ENCODE measurements at places on chromosomes 1 and 21. TPM values are rescaled to one million over a fixed set of nuclear protein-coding genes. Genes with fewer than 3 reads are reported as not detected.

OR2T35 gene
- total RNA-seq = not detected

NR1I3 gene
- not detected for total RNA-seq

RAB42 gene
- not detected for total RNA-seq

OLIG2 gene
- not detected for total RNA-seq

LAD1 gene
- total RNA-seq = not detected

CFHR5 gene
- total RNA-seq = not detected

LRRC39 gene
- 0.22 TPM for total RNA-seq

LAPTM5 gene
- 208 TPM for total RNA-seq

DCST2 gene
- total RNA-seq = 1.5 TPM

OR2T29 gene
- not detected for total RNA-seq

GRCh38 chr1:93707956-93708355 is 26.3 kb upstream of the BCAR3 start:
- DNase-seq = peak; percentile 75

DNA sequence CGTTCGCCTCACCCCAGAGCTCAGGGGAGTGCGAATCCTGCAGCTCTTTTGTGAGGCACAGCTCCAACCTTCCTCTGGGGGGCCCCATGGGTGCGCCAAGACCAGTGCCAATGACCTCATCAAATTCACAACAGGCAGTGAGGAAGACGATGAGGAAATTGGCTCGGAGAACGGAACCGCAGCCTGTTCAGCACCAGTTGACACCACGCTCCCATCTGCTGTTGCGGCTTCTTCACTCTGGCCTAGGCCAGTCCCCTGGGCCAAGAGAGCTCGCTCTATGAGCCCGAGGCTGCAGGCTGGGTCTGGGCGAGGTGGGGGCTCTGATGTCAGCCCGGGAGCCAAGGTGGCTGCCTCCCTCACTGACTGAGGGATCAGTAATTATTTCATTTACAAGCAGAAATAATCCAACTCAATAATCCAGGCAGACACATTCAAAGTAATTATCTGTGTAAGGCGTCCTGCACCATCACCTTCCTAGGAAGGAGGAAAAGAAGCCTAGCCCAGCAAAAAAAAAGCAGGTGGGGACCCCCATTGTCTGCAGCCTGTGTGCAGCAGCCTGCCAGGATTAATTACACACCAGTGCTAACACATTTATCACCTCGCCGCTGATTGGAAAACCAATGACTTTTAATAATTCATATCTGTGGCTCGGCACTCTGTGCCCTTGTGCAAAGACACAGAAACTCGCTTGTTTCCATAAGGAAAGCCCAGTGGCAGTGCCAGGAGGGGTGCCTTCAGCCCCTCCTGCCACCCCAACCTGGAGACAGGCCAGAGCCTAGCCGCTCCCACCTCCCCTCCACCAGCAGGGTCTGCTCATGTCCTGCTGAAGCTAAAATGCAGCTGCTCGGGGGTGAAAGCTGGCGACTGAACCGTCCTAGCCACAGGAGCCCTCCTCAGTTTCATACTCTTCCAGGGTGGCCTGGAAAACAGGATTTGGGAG is 1.9 kb downstream of the PLEKHA6 start:
- no peak for DNase-seq

DNA sequence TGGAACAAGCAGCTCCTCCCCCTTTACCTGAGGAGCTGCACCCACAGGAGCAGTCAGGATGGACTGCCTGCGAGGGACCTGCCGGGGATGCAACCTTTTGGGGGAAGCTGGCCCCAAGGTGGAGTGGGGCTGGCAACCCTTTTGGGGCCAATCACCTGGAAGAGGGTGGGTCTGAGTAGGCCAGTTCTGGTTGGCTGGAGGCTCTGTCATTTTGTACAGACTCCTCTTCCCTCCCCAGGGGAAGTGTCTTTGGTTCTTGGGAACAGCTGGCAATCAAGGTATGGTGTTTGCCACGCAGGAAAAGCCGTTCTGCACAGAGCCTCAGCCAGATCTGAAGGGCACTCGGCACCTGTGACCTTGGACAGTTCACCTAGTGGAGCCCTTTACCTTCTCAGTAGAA is 280 bp upstream of the A3GALT2 start:
- DNase-seq = no peak

- no peak for DNase-seq
Measured at GRCh38 chr1:3432306-3432705, 22.2 kb upstream of the ARHGEF16 start.

GRCh38 chr1:24437631-24438396 is 22.2 kb downstream of the NIPAL3 start:
- peak; percentile 17 for DNase-seq

DNA sequence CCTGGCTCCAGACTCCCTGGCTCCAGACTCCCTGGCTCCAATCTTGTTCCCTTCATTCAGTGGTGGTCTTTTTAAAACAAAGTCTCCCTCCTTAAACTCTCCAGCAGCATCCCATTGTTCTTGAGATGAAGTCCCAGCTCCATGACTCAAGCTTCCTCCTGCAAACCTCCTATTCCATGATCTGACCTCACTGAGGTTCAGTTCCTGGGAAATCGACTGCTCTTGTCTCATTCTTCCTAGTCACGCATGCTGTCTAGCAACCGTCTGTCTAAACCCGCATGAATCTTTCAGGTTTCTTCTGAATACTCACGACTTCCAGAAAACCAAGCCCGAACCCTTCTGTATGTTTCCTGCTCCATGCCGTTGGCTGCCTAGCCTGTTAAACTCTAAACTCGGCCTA is 91.9 kb downstream of the RAVER2 start:
- no peak for DNase-seq

DNA sequence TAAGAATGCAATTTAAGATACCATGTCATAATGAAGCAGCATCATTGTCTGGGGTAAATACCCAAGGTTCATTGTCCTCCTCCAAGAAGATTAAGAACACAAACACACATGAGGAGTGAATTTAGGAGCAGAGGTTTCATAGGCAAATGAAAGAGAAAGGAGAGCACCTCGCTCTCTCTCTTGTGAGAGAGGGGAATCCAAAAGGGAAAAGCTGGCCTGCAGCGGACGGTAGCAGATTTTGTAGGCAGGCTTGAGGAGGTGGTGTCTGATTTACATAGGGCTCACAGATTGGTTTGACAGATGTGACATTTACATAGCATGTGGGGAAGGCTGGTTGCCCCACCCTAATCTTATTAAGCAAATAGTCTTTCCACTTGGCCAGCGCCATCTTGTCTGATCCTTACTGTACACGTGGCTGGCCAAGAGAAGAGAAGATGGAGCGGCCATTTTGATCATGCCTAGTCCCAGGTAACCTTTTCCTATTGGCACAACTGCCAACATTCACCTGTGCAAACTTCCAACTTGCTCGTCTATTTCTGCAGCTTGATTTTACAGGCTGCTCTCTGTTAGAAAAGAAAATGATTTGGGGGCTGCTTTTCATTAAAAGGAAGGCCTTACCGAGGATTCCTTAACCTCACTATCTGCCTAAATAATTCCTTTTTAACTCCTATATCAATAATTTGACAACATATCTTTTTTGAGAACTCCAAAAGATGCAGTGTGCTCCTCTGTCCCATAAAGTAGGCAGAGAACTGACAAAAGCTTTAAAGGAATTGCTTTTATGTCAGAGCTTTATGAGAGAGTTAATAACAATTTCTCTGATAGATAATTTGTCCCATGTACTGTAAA is 16.0 kb upstream of the LRRC7 start:
- no peak for DNase-seq

GRCh38 chr1:94883691-94884090 is 43.2 kb downstream of the CNN3 start:
- peak; percentile 35 for DNase-seq

GRCh38 chr1:32507021-32507420 is 32.2 kb upstream of the ZBTB8A start:
- no peak for DNase-seq

- DNase-seq = peak; percentile 12
Measured at GRCh38 chr1:151593730-151594129, 18.1 kb upstream of the SNX27 start.

DNA sequence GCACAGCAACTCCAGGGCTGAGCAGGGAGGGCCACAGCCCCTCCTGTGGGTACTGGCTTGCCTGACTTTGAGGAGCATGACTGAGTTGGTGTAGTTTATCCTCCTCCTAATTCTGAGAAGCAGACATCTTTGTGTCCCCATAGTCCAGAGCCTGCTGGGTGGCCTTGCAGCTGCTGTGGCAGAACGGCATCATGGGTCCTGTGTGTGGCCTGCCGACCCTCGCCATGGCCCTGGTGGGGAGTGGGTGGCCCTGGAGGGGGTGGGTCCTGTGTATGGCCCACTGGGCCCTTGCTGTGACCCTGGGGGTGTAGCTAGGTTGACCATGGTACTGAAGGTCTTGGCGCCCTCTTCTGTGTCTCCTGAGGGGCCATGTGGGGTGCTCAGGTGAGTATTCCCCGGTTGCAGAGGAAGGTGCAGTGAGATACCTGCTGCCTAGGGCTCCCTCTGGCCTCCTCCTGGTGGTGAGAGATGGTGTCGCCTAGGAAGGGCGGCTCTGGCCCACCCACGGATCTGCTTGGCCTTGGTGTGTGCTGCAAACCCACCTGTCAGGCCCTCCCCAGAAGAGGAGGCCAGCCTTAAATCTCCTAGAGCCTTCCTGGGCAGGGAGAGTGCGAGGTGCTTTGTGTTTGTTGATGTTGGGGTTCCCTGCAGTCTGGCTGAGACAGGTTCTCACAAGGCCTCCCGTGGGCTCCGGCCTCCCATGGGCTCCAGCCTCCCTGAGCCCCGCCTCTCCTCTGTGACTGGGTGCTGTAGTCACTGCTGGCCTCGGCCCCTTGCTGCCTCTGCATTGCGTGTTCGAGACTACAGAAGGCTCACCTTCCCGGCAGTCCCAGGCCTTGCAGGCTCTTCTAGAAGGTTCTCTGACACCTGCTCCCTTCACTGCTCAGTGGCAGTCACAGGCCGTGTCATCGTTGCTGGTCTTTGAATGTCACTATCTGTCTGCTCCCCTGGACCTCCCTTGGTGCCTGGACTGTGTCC is 7.8 kb downstream of the SNAP47 start:
- DNase-seq = no peak

DNA sequence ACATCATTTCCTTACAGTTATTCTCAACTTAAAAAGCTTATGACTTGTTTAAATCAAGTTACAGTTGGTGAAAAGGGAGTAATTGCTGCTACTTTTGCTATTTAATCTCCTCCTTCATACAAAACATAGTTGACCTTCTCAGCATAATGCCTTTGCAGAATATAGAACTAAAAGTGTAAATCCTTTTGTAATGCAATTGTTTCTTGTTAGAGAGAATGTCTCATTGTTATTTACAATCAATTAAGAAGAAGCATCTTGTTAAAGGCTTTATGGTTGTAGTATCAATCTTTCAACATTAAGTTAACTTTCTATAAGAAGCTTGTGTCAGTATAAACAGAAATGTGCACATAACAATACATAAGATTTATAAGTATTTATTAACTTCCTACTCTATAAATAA is 360.7 kb downstream of the BRINP3 start:
- DNase-seq = no peak

DNA sequence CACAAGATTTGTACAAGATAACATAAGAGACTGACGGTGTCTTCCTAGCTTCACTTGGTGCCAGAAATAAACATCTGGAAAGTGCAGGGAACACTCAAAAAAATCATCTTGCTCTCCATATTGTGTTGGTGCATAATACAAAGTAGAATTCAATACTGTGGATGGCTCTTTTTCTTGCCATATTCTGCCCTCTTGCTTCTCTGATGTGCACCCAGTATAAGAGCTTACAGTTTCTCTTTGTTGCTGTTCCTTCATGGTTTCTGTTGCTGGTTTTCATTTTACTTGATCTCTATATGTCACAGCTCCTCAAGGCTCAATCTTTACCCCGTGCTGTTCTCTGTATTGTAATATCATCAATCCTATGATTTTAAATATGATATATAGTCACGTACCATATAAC is 528.5 kb upstream of the ZP4 start:
- DNase-seq = no peak

DNA sequence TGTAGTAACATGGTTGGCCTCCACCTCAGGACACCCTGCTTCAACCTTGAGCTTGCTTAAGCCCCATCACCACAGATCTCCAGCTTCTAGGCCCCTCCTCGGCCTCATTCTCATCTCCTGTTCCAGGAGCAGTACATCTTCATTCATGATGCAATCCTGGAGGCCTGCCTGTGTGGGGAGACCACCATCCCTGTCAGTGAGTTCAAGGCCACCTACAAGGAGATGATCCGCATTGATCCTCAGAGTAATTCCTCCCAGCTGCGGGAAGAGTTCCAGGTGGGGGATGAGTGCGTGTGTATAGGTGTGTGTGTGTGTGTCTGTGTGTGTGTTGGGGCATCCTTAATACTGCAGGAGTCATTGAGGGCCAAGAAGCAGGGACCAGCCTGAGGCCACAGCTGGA is 79.6 kb downstream of the PTPRU start:
- no peak for DNase-seq

DNA sequence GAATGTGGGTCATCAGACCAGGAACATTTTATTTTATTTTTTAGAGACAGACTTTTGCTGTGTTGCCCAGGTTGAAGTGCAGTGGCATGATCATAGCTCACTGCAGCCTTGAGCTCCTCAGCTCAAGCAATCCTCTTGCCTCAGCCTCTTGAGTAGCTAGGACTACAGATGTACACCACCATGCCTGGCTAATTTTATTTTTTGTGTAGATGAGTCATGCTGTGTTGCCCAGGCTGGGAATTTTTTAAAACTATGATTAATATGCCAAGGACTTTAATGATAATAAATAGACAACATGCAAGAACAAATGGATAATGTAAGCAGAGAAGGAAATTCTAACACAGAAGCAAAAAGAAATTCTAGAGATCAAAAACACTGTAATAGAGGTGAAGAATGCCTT is 142.4 kb downstream of the AK5 start:
- no peak for DNase-seq

GRCh38 chr21:39180429-39181019 is 2.7 kb downstream of the PSMG1 start:
- DNase-seq = no peak

DNA sequence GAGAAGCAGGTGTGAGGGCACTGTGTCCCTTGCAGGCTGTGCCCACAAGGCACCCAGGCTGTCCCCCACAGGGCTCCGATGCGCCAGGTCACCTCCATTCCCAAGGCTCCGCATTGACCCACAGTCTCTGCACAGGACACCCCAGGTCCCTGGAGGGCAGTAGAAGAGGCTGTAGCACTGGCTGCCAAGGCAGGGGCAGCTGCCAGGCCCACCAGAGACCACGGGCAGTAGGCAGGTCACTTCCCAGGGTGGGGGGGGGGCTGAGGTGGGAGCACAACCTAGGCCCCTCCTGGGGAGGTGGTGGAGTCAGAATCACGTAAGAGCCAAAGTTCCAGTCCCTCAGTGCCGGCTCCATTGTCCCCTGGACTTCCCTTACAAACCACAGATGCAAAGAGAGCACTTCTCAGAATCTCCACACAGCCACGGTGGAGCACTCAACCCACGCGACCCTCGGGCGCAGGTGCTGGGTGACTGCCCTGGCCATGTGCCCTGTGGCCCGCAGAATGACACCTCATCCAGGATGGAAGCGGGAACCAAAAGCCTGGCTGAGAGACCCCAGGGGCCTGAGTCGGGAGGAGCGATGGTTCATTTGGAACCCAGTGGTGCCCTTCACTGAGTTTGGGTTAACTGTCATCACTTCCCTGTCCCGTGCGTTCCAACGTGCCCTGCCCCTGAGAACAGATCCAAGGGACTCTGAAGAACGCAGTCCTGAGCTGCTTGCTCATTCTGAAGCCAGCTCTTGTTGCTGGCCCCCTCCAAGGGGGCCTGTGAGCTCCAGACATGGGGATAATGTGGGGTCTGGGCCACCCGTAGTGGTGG is 69.7 kb upstream of the PDE9A start:
- DNase-seq = no peak

Measured in activated naive CD4-positive, alpha-beta T cell treated with anti-CD3 and anti-CD28 coated beads for 36 hours (primary cell).